ENCODE measurements at places on chromosomes 4 and X.

- DNase-seq = no peak
Observed at GRCh38 chr4:138407329-138407728, 165.2 kb upstream of the SLC7A11 start.

GRCh38 chr4:138961664-138962063, 53.9 kb upstream of the NOCT start:
- no peak for DNase-seq

DNA sequence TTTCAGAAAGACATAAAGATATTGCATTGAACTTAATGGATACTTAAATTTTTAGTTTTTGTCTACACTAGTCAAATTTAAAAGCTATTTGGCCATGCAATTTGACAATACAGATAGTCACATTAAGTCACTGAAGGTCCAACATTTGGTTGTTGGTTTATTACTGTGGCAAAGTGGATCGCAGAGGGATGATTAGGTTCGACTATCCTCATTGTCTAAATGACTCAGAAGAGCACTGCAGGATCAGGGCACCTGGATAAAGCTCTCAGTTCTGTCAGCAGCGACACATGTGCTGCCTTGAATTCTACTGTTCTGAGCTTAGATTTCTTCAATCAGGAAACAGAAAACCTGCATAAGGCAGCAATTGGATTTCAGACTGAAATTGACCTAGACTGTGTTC, 130.7 kb downstream of the AMELX start:
- no peak for DNase-seq

GRCh38 chr4:153684971-153685371, 891 bp downstream of the TLR2 start:
- no peak for DNase-seq

DNA sequence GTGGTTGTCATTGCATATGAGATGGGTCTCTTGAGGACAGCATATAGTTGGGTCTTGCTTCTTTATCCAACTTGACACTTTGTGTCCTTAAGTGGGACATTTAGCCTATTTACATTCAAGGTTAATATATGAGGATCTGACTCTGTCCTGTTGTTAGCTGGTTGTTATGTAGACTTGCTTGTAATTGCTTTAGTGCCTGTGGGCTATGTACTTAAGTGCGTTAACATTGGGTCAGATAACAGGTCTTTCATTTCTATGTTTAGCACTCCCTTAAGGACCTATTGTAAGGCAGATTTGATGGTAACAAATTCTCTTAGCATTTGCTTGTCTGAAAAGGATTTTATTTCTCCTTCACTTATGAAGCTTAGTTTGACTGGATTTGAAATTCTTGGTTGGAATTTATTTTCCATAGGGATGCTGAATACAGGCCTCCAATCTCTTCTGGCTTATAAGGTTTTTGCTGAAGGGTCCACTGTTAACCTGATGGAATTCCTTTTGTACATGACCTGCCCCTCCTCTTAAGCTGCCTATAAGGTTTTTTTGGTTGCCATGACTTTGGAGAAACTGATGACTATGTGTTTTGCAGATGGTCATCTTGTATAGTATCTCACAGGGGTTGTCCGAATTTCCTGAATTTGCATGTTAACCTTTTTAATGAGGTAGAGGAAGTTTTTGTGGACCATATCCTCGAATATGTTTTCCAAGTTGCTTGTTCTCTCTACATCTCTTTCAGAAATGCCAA, 162.0 kb downstream of the NKX6-1 start:
- no peak for DNase-seq

DNA sequence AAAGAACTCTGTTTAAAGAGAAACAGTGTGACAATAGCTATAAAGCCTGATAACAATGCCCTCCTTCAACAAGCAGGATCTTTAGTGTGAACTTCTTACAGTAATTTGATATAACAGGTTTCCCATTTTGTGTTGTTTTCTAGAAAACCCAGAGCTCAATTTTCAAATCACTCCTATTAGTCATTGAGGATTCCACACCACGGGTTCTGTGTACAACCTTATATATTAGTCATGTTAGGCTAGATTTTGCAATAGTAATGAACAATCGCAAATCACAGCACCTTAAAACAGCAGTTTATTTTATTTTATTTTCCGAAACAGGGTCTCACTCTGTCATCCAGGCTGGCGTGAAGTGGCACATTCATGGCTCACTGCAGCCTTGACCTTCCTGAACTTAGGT, 1020.9 kb upstream of the INTU start:
- DNase-seq = no peak

DNA sequence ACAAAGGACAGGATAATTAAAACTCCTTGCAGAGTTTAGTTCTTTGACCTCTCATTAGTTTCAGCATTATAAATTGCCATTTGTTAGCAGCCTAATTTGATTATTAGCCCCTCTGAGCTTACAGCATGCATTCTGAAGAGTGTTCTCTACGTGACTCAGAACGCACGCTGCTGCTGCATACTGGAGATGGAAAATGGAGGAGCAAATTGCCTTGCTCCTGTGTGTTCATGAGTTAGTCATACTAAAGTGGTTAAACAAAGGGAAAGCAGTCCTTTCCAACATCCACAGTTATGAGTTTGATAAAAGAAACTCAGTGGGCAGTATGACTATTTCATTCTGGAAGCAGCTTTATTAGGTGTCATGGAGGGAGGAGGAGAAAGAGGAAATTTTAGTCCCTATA, 922.5 kb downstream of the RPA4 start:
- no peak for DNase-seq

DNA sequence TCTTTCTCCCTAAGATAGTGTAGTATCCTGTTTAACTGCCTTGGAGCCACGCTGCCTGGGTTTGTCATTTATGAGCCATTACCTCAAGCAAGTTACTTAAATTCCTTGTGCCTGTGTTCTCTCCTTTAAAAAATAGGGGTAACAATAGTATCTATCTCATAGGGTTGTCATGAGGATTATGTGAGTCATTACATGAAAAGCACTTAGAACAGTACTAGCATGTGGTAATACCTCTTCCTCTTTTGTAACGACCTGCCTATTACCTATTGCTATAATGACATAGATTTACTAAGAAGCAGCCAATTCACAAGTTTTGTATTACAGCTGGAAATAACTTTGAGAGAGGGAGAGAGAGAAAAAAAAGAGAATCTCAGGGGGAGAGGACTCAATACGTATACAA, 834.7 kb downstream of the RAPGEF2 start:
- DNase-seq = no peak

GRCh38 chr4:88002786-88003185, 4.6 kb upstream of the PKD2 start:
- no peak for DNase-seq

- DNase-seq = no peak
Observed at GRCh38 chrX:128698573-128699181, 646.5 kb upstream of the ACTRT1 start.

- DNase-seq = no peak
Observed at GRCh38 chr4:169156392-169156791, 114.4 kb downstream of the SH3RF1 start.

GRCh38 chr4:158850800-158851644, 82.2 kb downstream of the FNIP2 start:
- no peak for DNase-seq

DNA sequence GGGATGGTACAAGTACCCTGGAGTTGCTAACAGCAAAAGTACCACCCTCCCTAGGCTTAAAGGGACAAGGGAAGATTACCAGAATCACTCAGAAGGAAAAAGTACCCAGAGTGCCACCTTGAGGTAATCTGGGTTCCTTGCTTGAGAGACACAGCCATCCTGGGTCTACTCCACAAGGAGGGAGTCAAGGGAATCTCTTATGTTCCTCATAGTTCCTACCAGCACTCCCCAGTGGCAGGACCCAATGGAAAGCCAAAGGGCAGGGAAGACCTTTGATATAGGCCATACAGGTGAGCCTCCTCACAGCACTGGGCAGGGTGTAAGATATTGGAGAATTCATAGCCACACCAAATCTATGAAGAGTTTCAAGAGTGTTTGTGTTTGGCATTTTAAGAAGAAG, 5.7 kb downstream of the IL2 start:
- no peak for DNase-seq

DNA sequence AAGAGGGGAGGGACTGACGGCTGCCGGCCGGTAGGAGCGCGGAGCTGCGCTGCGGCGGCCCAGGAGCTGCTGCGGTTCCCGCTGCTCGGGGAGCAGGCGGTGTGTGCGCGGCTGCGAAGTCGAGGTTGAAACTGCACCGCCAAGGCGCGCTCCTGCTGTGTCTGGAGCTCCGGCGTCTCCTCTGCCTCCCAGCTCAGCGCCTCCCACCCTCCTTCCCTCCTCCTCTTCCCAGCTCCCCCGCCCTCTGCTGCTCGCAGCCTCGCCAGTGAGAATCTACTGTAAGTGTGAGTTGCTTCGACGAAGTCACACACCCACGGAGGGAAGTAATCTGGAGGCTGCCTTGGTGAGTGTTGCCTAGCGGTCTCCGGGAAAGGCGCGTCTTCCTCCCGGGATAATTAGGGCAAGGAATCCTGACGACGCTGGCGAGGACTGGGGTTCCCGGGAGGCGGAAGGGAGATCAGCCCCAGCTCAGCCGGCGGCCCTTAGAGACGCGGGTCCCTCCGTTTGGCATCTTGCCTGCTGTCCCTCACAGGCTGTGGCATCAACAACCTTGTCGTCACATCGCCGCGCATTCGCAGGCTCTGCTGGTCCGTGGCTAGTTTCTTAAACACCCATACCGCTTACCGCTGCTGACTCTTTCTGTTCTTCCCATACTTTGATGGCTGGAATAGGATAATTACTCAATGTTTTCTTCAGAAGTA, at the start of gene EPHA5:
Gene EPHA5, minus strand, starts transcription at position 159 of the 701 bp plus-strand sequence. CDS start 747 bp downstream, outside the sequence.
- no peak for DNase-seq

DNA sequence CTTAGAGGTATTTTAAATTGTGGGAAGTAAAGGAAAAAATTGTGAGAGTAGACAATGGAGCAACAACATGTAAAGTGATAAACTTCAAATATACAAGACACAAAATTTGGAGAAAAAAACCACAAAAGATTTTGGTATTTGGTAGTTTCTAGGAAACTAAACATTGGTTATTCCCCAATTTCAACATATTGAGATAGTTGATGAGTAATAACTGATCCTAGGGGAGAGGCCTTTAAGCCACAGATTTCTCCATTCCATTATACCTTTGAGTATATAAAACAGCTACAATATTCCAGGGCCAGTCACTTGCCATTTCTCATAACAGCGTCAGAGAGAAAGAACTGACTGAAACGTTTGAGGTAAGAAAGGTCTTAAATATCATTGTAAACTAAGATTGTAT, at the start of gene FDCSP:
Gene FDCSP, plus strand, starts transcription at position 301 of the 400 bp plus-strand sequence. CDS start 5,071 bp downstream, outside the sequence.
- no peak for DNase-seq

GRCh38 chrX:68999931-69000330, 165.3 kb downstream of the PJA1 start:
- DNase-seq = no peak

GRCh38 chr4:73801692-73802091, 34.8 kb upstream of the CXCL6 start:
- no peak for DNase-seq

GRCh38 chr4:153232768-153233167, 28.5 kb downstream of the TRIM2 start:
- DNase-seq = no peak

DNA sequence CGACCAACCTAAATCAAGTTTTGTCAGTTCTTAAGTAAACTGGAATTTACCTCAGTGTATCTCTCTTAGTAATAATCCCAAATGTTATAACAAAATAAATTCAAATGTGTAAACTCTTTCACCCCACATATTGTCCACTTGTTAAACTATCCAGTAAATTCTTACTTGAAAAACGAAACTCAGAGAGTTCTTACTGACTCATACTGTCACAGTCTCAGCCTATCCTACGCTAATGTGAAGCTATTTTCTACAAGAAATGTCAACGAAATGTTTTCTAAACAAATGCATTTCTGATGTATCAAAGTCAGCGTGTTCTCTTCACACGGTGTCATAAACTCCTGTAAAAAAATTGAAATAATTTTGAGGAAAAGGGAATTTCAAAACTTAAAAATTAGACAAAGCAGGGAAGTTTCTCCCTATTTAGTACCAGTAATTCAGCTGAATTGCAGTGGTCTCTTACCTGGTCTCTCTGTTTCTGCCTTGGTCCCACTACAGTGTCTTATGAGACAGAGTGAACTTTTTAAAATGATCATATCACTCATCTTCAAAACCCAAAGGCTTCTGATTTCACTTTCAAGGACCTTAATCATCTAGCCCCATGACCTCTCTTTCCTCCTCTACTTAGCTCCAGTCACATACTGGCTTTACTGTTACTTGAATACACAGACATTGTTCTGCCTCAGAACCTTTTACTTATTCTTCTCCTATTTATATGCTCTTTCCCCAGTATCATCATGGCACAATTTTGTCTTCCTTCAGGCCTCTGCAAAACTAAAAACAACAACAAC, 63.3 kb downstream of the DCAF8L1 start:
- no peak for DNase-seq

DNA sequence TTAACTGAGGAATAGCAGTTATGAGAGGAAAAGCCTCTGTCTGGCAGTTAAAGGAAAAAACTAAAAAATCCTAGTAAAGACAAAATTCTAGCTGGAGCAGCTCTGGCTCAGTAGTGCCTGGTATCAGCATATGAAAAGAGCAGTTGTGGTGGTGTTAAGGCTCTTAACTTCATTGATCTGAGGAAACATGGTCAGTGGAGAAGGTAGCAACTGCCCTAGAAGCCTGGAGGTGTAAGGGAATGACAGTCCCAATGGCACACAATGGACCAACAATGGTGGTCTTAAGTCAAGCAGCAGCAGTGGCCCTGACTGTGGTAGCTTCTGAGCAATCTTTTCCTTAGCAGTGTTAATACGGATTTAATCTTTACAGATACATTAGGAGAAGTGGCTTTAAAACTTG, 189.6 kb upstream of the POF1B start:
- no peak for DNase-seq

DNA sequence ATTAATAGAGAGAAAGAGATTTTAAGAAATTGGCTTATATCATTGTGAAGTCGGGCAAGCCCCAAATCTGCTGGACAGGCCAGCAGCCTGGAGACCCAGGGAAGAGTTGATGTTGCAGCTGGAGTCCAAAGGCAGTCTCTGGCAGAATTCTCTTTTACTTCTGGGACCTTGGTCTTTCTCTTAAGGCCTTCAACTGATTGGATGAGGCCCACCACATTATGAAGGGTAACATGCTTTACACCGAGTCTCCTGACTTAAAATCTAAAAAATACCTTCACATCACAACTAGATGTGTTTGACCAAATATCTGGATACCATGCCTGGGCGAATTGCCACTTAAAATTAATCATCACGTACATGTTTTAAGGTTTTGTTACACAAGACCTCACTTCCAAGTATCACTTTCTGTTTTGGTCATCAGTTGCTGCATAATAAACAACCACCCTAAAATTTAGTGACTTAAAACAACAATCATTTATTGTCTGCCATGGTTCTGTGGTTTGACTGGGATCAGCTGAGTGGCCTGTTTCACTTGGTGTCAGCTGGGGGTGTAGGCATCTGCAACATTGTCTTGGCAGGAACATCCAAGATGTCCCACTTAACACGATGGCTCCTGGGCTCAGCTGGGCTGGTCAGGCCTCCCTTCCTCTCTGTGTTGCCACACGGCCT, 3.4 kb downstream of the CD38 start:
- DNase-seq = no peak

DNA sequence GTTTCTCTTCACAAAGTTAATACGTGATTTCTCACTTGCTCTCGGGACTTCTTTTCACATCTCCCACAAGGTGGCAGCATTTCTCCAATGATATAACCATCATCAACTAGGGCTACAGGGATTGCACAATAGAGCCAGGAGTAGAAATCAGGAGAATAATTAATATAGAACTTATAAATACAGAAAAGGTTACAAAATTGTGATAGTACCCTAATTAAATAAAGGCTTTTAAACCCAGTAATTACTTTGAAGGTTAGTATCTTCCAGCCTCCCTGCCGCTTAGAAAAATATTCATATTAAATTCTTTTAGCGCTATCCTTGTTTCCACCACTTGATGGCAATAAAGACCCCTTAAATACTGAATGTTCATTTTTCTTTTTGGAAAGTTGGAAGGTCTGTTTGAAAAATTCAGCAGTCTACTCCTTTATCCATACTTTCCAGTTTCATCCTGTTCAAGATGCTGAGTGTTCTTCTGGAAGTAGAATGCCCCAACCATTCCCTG, 65.8 kb downstream of the RASGEF1B start:
- no peak for DNase-seq

All from activated T-cell treated with anti-CD3 and anti-CD28 coated beads for 1 hour (primary cell).